ENCODE measurements at places on chromosomes 13 and 19.

DNA sequence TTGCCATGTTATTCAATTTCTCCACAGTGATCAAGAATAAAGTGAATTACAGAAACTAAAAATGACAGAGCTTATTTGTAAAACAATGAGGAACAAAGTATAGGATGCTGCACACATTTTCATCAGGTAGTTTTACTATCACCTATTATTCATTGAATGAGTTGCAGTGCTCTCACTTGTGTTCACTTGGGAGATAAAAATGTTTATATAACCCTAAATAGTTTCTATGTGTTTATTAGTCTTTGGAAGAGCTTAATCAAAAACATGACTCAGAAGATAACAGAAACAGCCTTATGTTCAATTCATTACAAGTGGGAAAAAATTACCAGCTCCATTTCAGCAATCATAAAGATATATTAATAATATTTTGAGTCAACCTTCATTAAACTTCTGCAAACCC lies 796.2 kb downstream of the SLITRK1 start:
- DNase-seq = no peak

- no peak for DNase-seq
Measured at GRCh38 chr13:110869805-110870706, 44.8 kb downstream of the ANKRD10 start.

DNA sequence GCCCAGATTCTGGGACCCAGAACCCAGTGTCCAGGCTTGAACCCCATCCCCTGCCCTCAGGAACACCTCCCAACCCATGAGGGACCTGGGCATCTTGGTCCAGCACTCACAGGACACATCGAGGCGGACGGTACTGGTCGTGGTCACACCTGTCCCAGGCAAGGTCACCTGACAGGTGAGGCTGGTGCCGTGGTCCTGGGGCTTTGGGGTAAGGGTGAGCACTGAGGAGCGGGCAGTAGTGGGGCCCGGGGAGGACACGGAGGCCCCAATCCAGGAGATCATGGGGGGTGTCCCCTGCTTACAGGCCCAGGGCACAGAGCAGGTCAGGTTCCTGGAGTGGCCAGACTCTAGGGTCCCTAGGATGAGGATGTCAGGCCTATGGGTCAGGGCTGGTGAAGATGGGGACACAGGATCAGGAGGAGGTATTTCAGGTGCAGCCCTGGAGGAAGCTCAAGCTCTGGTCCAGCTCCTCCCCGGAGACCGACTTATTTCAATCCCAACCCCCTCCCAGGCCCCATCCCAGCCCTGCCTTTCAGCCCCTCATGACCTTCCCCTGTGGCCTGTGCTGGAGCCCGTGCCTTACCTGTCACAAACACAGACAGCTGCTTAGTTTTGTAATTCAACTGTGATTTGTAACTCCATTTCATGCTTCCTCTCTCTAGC lies 772 bp downstream of the SIGLEC8 start:
- DNase-seq = no peak

GRCh38 chr19:18793144-18794028 lies 2.3 kb upstream of the COMP start:
- DNase-seq = no peak

DNA sequence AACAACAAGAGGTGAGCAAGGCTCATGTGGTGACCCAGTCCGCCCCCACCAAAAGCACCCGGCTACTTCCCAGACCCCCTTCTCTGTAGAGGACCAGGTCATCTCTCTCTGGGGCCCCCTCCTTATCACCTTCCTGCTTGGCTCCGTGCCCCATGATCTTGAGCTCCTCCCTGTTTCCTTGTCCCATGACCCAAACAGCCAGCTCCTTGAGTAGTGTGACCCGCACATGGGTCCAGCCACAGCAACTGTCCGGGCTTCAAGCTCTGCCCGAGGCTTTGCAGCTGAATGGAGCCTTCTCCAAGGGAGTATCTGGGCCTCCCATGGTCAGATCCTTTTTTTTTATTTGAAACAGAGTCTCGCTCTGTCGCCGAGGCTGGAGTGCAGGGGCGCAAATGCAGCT lies 61.8 kb downstream of the MYO9B start:
- no peak for DNase-seq

GRCh38 chr13:97600458-97601075 lies 166.6 kb downstream of the RAP2A start:
- DNase-seq = no peak

DNA sequence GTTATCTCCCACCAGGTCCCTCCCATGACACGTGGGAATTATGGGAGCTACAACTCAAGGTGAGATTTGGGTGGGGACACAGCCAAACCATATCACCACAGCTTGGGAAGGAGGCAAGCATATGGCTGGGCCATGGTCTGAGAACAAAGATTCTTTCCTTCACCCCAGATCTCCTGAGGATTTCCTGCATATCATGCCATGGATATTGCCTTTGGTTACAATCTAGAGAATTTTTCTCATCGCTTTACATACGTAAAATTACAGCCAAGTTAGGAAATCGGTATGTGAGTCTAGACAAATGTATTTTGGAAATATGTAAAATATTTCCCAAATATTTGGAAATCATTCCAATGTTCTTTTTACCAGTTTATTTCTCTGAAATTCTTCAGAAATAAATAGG lies 398.3 kb downstream of the RFC3 start:
- no peak for DNase-seq

DNA sequence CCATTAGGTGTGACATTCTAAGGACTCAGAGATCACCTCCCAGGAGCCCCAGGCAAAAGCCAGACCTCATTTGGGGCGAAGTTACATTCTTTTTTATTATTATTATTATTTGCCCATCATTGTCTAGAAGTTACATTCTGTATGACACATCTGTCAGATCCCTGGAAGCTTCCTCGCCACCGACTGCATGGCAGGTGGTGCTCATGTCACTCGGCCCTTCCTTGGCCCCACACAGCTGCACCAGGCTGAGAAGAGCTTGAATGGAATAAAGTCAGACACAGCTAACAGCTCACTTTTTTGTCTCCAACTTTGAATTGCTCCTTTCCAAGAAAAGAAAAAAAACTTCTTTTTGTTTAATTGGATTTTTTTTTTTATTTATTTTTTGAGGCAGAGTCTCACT lies 41.4 kb upstream of the LDLR start:
- DNase-seq = no peak

DNA sequence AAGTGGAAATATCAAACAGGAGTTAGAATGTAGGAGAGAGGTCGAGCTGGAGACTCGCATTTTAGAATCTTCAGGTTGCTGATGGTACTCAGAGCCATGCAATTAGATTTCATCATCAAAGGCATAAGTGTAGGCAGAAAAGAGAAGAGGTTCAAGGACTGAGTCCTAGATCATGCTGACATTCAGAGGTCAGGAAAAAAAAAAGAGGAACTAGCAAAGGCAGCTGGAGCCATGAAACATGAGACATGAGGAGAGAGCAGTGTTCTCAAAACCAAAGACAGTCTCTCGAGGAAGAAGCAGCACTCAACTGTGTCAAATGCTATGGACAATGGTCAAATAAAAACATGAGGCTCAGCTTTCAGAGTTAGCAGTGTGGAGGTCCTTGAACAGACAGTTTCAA lies 12.4 kb upstream of the TPP2 start:
- DNase-seq = no peak

DNA sequence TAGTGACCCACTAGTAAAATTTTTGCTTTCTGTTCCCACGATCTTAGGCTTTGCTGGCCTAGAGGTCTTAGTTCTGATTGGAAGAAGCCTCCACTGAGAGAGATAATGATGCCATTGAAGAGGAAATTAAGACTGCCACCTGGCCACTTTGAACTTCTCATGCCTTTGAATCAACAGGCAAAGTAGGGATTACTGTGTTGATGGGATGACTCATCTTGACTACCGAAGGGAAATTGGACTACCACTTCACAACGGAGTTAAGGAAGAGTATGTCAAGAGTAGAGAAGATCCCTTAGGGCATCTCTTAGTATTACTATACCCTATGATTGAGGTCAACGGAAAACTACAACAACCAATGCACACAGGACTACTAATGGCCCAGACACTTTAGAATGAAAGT lies 12.7 kb upstream of the FREM2 start:
- DNase-seq = no peak

DNA sequence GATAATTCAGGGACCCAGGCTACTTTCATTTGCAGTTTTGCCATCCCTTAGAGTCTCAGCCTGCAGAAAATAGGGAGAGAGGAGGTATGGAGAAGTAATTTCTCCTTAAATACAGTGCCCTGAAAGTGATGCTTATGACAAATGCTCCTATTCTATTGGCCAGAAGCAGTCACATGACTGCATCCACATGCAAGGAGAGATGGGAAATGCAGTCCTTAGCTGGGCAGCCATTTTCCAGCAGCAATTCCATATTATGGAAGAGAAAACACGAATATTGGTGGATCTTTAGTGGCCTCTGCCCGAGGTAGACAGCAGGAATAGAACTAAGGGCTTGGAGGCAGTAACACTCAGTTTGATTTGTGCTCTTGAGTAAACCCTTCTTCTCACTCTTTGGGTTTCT lies 39.4 kb downstream of the VAV1 start:
- DNase-seq = no peak

- no peak for DNase-seq
Measured at GRCh38 chr19:8688930-8689329, 9.7 kb downstream of the ACTL9 start.

- DNase-seq = no peak
Measured at GRCh38 chr13:112977091-112977490, 8.1 kb downstream of the MCF2L start.

GRCh38 chr19:18611327-18612050 lies 1.2 kb upstream of the TMEM59L start:
- no peak for DNase-seq

- DNase-seq = no peak
Measured at GRCh38 chr19:15452111-15453047, 2.6 kb upstream of the WIZ start.

DNA sequence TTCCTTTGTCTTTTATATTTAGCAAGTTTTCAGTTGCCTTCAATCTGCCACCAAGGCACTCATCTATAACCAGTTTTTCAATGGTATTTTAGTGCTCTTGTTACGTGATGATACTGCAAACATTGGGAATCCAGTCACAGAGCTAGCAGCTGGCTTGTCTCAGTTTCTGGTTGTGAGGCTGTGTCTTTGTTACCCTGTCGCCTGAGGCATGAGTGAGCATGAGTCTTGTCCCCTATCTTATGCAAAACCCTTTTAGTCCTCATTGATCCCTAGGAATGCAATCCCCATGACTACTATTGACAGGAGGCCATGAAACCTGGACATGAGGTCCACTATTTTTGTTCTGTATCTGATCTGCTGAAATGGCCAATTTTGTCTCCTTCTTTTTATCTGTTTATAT lies 391.0 kb downstream of the LMO7 start:
- DNase-seq = no peak

DNA sequence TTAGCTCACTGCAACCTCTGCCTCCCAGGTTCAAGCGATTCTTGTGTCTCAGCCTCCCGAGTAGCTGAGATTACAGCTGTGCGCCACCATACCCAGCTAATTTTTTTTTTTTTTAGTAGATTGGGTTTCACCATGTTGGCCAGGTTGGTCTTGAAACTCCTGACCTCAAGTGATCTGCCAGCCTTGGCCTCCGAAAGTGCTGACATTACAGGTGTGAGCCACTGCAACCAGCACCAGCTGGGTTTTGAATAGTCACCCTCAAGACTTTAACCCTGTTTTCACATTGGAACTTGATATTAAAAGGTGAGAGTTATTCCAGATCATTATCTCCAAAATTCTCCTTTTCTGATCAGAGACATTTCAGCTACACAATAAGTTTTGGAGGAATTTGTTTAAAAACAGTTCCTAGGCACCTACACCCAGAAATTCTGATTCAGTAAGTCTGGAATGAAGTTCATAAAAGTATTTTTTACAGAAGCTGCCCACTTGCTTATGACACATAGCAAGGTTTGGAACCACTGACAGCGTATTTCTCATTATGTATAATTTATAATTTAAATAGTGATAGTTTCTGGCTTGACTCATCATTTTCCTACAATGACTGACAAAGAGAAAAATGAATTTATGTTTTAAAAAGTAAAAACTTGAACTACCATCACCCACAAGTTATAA lies 417.3 kb downstream of the DIAPH3 start:
- no peak for DNase-seq

GRCh38 chr13:73288596-73288995 lies 229.8 kb downstream of the KLF5 start:
- DNase-seq = no peak

DNA sequence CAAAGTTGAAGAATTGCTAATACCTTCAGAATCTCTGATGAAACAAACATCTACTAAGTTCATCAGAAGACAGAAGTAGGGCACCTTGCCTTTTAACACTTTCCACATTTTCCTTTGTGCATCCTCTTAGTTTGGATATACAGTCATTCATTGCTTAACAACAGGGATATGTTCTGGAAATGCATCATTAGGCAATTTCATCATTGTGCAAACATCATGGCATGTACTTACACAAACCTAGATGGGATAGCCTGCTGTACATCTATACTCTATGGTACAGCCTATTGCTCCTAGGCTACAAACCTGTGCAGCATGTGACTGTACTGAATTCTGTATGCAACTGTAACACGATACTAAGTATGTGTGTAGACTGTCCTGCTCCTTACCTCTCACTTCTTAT lies 169.8 kb downstream of the SUCLA2 start:
- no peak for DNase-seq

GRCh38 chr13:46178821-46179220 lies 3.2 kb downstream of the LCP1 start:
- no peak for DNase-seq

- DNase-seq = no peak
Measured at GRCh38 chr19:11674067-11674492, 64.7 kb downstream of the ZNF823 start.

DNA sequence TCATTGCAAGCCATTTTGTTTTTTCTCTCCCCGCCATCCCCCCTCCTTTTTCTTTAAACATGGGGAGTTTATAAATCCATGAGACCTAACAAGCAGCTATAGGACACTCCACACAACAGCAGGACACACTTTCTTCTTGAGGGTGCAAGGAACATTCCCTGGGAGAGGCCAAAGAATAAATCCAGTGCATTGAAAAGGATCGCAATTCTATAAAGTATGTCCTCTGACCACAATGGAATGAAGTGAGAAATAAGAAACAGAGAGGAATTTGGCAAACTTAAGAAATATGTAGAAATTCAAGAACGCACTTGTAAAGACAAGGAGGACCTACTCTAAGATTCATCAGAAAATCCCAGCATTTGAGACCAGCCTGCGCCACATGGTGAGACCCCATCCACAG lies 11.9 kb downstream of the KLF2 start:
- no peak for DNase-seq
